ENCODE measurements at places on chromosomes 1 and 21.

DNA sequence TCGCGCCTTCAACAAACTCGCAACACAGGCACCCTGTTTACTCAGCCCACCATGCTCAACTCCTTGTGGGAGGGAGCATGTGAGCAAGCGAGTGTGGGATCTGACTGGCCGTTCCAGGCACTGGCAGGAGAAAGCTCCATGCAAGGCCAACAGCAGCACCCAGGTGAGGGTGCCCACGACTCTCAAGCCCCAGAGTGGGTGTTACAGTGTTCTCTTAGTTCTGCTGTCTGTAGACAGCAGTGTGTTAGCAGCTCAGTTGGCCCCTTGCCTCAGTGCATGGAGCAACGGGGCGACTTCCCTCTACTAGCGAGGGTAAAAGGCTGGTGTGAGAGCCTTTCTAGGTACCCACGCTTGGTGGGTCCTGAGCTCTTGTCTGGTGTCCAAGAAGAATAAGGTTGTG lies 114.6 kb downstream of the PIGK start:
- no peak for DNase-seq

- DNase-seq, result peak; percentile 61
Measured at GRCh38 chr1:174768949-174769348, 230.8 kb upstream of the CACYBP start.

DNA sequence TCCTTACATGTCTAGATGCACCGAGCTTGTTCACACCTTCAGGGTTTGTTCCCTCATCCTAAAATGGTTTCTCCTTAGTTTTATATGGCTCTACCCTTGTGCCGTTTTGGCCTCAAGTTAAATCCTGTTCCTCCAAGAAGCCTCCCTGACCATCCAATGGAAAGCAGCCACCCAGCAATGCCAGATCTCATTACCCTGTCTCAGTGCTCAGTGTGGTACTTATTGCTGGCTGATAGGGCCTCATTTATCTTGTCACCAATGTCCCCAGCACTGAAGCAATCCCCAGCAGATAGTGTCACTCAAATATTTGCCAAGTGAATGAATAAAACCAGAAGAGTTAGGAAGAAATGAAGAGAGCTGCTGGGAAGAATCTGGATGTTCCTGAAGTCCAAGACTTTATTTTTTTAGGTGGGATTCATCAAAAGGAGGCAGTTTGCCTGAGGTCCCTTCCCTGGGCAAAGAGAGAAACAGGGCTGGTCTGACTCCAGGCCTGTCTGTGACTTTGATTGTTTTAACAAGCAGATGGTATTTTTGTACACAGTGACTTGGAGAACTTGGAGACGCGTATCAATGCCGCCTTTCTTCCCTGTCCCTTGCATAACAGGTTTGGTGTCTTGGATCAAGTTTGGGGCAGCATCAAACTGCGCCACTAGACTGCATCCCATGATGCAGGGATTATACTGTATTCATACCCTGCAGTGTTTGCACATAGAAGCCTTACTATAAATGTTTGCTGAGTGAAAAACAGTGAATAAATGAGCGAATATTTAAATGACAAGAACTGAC lies 221.2 kb downstream of the DISC1 start:
- DNase-seq, result no peak

DNA sequence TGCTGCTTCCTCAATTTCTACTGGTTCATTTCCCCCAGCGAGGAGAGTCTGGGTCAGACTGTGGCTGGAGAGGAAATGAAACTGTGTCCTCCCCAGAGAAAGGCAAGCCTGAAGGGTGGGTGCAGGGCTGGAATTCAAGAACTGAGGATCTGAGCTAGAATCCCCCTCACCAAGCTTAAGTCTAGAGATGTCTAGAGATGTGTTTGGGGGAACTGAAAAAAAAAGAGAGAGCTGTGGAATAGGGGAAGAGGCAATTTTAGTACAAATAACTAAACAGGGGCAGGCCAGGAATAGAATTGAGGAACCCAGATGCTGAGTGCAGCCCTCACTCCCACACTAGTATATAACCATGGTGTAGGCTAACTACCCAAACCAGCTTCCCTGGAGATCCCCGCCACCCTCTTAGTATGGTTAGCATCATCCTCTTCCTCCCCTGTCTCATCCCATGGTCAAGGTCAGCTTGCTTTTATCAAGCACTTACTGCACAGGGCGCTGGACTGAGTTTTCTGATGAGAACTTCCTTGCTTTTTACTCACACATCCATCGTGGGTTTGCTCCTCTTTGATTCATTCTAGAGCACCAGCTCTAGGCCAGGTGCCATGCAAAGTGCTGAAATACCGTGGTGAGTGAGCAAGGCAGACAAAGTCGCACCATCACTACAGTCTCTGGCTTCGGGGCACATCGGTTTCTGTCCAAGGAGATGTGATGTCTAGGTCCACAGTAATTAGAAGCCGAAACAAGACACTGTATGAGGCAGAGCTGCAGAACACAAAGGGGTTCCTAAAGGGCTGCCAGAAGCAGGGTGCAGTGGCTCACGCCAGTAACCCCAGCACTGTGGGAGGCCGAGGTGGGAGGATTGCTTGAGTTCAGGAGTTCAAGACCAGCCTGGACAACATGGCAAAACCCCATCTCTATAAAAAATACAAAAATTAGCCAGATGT lies 112.9 kb upstream of the IPO9 start:
- peak; percentile 47 for DNase-seq

- no peak for DNase-seq
Measured at GRCh38 chr1:212650228-212650627, 41.7 kb downstream of the ATF3 start.

Measured in OCI-LY7 (cell line).